ENCODE measurements at places on chromosomes 1 and 21.

- no peak for DNase-seq
Observed at GRCh38 chr1:232291261-232291660, 338.7 kb downstream of the SIPA1L2 start.

- DNase-seq: no peak
Observed at GRCh38 chr1:27237112-27237511, 2.7 kb downstream of the WDTC1 start.

GRCh38 chr1:50846224-50846839, 113.7 kb downstream of the FAF1 start:
- no peak for DNase-seq

DNA sequence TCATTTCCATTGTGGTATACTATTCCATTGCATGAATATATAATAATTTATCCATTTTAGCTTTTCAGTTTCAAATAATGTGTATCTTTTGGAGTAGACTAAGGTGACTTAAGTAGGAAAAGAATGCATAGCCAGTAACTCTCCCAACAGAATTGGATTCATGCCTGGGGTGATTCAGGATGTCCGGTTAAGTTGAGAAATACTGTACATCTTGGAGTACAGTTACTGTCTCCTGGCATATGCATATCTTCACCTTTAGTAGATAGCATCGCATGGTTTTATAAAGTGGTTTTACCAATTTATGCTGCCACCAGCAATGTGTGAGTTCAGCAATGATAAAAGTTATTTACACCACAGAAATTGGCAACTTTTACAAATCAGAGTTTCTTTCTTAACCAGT, 18.6 kb upstream of the SLC6A9 start:
- DNase-seq: no peak

GRCh38 chr1:176885751-176886150, 278.8 kb downstream of the ASTN1 start:
- DNase-seq: no peak

DNA sequence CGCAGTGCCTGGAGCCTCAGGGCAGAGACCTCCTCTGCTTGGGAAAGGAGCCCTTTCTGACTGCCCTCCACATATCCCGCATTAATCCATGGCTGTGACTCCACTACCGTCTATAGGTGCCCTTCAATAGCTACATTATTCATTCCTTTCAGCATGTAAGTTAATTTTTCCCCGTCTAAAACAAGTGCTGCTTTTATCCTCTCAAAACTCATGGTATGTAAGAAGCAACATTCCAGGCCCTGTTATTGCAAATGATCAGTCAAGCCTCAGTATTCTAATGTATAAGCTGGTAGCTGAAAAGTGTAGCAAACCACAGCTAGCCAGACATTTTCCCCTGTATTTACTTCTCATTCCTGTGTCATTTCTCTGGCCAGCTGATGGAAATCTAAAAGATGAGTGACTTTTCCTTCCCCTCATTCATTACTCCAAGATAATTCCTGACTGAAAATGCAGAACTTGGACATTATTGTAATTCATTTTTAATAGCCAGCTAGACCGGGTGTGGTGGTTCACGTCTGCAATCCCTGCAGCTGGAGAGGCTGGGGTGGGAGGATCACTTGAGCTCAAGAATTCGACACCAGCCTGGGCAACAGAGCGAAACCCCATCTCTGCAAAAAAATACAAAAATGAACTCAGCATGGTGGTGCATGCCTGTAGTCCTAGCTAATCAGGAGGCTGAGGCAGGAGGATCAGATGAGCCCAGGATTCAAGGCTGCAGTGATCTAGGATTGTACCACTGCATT, 88.5 kb upstream of the SOD1 start:
- DNase-seq: no peak

DNA sequence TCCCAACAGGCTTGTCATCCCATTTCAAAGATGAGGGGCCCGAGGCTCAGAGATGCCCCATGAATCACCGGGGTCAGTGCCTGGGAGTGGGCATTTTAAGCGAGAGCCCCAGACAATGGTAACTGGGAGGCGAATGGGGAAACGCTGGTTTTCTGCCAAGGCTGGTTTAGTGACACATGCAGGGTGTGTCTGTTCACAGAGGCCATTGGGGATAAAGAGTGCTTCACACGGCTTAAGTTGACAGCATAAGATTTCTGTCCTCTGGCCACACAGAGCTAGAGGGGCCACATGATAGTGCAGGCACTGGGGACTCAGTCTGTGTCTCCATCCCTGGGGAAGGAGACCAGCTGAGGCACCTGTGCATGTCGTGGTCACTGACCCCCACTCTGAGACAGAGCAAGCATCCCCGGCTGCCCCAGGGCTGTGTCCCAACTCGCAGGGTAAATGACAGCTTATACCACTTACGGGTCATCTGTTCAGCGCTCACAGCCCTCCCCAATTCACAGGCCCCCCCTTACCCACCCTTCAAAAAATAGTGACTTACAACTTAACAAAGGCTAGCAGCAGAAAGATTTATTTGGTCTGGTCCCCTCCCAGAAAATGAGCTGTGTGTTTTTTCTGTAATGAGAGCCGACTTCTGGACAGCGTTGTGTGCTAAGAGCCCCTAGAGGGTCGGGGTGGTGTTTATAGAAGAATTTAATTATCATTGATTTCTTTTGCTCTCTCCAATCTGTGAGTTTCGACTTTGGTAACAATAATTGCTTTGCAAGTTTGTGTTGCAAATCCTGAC, 34.9 kb upstream of the ARHGEF16 start:
- no peak for DNase-seq

DNA sequence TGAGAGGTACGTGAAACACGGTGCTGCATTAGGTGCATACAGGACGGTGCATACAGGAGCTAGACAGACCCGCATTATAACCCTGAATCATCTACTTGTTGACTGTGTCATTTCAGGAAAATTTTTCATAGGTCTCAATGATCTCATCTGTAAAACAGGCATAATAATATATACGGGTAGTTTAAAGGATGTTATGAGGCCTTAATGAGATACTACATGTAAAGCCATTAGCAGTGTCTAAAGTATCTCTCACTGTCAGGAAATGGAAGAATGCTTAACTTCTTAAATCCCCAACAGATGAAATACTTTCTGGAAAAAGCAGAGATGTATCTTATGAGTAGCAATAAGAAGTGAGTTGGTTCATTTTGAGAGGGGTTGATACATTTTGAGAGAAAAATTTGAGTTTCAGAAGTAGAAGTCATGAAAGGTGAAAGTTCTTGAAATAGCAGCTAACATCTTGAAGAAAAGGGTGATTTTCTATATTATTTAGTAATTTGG, 669.6 kb downstream of the PTPRC start:
- DNase-seq: no peak

DNA sequence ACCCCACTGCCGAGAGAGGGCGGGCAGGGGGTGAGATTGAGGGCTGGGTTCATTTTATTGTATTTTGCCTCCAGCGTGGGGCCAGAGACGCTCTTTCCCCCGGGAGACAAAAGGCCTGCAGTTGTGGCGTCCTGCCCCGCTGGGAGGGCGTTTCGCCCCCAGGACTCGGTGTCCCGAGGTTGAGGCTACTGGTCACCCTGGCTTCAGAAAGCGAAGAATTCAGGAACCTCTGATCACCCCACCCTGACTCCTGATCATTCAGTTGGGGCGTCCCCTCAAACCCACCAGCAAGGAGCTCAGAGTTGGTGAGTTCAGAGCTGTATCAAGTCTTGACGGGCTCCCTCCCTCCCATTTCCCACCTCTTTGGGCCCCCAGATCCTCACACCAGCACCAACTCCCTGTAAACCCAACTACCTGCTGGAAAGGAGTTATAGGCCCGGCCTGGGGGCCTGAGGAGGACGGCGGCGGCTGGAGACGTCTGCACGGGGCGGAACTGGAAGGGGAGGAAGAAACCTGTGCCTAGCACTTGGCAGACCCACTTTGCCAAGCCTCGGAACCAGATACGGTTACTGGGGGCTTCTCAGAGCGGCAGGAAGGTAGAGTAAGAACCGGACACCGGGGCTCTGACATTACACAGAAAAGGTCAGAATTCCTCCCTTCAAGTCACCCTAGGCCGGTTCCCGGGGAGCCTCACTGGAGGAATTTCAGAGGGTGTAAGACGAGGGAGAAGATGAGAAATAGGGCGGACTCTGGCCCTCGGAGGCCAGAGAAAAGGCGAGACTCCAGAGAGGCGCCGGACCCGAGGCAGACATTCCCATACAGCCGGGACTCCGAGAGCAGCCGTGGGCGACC, 761 bp upstream of the PAX7 start:
- no peak for DNase-seq

GRCh38 chr1:26907071-26907917, 6.5 kb downstream of the NR0B2 start:
- DNase-seq: no peak

GRCh38 chr21:31660591-31660990, 1.1 kb downstream of the SOD1 start:
- DNase-seq: no peak

DNA sequence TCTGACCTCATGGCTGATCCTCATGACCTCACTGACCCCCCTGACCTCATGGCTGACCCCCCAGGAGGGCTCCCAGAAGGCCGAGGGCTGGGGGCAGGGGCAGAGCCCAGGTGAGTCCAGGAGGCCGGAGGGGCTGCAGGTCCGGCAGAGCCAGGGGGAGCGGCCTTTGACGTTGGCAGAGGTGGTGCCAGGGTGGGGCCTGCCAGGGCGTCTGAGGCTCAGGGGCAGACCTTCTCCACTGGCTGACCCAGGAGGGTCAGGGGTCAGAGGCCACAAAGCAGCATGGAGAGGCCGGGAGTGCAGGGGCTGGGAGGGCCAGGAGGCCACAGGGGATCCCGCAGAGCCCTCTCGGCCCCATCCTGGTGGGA, 28.1 kb upstream of the TTLL10 start:
- DNase-seq: no peak

DNA sequence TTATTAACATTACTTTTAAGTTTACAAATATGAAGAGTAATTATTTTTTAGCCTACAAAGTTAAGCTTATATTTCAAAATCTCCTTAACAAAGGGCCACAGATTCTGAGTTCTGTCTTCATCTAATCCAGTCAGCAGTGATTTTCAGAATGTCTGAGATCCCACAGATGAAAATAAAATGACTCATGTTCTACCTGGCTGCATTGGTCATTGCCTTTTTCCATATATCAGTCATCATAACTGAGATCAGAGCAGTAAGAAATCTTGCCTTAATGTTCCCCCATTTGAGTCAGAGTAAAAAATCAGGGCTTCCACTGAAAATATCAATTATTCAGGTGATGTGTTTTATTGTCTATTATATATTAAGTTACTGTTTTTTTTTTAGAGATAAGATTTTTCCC, 416.1 kb downstream of the MRPL39 start:
- no peak for DNase-seq

- DNase-seq: no peak
Observed at GRCh38 chr1:2402420-2402819, 9.9 kb downstream of the PEX10 start.

DNA sequence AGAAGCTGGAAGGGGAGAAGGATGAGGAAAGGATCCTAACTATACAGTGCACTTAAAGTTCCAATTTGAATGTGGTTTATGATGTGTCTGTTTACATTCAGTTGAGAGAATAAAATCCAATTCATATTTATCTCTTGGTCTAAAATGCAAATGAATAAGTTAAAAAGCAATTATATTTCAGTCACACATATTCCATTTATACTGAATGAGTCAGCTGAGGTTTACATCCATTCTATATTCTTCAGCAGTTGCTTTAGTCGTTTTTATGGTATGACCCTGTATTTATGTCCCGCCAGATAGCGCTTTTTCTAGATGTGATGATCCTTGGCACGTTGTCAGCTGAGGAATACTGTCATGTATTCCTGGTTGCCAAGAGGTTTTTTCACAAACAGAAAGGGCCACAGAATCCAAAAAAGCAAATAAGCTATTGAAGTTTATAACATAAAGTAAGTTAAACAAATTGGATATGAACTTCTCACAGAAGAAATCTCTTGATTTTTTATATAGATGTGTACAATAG, 866.2 kb downstream of the NCAM2 start:
- no peak for DNase-seq

DNA sequence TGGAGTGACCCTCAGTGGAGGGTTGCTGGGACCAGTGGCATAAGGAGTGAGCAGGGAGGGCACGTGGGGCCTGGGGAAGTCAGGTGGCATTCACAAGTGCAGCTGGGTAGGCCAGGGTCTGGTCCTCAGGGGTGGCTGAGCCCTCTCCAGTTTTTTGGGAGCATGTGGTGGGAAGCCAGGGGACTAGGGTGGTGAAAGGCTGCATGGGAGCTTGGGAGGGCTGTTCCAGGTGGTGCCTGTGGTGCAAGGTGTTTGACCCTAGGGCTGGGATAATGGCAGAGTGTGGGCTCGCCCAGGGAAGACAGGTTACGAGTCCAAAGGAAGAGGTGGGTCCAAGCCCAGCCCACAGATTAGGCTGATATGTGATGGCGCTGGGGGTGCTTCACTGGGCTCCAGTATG, 30.5 kb downstream of the MAN1C1 start:
- no peak for DNase-seq

DNA sequence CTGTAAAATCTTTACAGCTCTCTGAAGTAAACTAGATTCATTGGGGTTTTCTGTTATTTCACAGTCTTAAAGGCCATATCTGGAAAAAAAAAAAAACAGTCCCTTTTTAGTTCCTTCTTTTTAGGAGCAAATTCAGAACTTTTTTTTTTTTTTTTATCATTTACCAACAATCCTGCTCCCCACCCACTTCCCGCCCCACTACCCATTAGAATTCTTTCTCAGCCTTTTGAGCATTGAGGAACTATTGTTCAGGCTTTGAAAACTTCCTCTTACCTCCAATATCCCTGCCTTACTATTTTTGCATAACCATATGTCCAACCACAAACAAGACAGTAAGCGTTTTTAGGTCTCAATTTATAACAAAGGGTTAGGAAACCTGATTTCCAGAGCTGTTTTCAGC, 330.1 kb downstream of the PLPP3 start:
- DNase-seq: no peak

- DNase-seq: no peak
Observed at GRCh38 chr1:241485145-241485544, 34.4 kb downstream of the FH start.

- DNase-seq: no peak
Observed at GRCh38 chr1:178645157-178645807, 79.8 kb upstream of the RALGPS2 start.

- no peak for DNase-seq
Observed at GRCh38 chr1:64196074-64196870, 7.2 kb upstream of the UBE2U start.

- no peak for DNase-seq
Observed at GRCh38 chr1:23567996-23568607, 8.8 kb upstream of the ID3 start.

- DNase-seq: no peak
Observed at GRCh38 chr1:185880779-185881333, 146.7 kb downstream of the HMCN1 start.
